ENCODE measurements at places on chromosomes 3 and 15. TPM values are rescaled to one million over a fixed set of nuclear protein-coding genes. Genes with fewer than 3 reads are reported as not detected.

The CAPN3 gene
- total RNA-seq, result 4.5 TPM

The TYRO3 gene
- total RNA-seq, result 1.5 TPM

The LRTM1 gene
- not detected for total RNA-seq

The SETD5 gene
- 133 TPM for total RNA-seq

The PAQR9 gene
- not detected for total RNA-seq

The P3H2 gene
- total RNA-seq, result not detected

The DNAH12 gene
- total RNA-seq, result 0.20 TPM

The MESP1 gene
- 1.3 TPM for total RNA-seq

The ATP2C1 gene
- total RNA-seq, result 68.7 TPM

The GOLGA8J gene
- not detected for total RNA-seq

The ALPK3 gene
- total RNA-seq, result 0.29 TPM

The DPPA2 gene
- not detected for total RNA-seq

The ADGRG7 gene
- not detected for total RNA-seq

The PLA2G4D gene
- total RNA-seq, result not detected

The PATL2 gene
- 62.1 TPM for total RNA-seq
